ENCODE measurements at places on chromosomes 16 and 17. TPM values are rescaled to one million over a fixed set of nuclear protein-coding genes. Genes with fewer than 3 reads are reported as not detected.

- peak; percentile 41 for DNase-seq
These were observed 30.9 kb downstream of the SOCS1 start for GRCh38 chr16:11224894-11225676.

GRCh38 chr17:39529455-39529854 lies 68.2 kb downstream of the CDK12 start:
- DNase-seq: no peak

GRCh38 chr16:74580833-74581232 lies 26.1 kb downstream of the GLG1 start:
- DNase-seq: no peak

GRCh38 chr16:57801809-57802340 lies 416 bp downstream of the KIFC3 start:
- no peak for DNase-seq

DNA sequence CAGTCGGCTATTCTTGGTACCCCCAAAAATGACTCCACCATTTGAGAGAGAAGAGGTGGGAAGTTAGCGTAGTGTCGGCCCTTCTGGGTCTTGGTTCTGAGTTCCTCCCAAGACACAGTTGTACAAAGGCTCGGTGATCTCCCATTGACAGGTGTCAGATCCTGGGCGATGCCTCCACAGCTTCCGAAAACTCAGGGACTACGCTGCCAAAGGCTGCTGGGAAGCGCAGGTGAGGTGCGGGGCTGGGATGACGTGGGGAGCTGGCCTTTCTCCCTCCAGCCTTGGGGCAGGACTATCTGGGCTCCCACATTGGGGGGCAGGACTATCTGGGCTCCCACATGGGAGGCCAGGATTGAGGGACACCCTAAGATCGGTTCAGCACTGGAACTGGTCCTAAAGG lies 10.4 kb downstream of the CCNF start:
- DNase-seq: no peak

DNA sequence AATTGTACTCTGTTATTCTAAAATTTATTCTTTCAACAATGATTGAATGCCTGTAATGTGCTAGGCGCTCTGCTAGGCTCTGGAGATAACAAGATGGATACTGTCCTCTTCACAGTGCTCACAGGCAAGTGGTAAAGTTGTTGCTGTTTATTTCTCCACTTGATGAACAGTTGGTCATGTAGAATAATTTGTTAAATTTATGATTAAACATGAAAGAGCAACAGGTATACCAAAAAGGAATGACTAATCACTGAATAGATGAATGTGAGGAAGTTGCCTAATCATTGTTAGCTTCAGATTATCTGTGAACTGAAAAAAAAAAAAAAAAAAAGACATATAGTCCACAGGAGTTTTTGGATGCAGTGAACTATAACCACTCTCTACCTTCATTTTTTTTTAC lies 62.3 kb downstream of the NFATC3 start:
- DNase-seq: no peak

GRCh38 chr16:4016658-4017057 lies 99.6 kb downstream of the ADCY9 start:
- no peak for DNase-seq

DNA sequence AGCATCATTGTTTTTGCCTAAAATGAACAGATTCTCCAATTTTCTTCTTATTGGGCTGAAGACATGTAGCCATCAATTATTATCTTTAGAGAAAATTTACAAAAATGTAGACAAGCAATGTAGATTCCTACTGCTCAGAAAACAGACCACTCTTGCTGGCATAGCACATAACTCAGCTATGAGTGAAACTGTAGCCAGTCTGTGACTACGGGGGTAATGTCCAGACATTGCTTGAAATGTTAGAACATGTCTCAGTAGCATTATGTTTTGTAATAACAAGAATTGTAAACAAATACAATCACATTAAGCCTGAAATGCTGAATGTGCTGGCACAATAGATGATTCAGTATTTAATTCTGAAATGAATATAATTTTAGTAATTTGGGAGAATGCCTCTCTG lies 265.7 kb upstream of the KCNJ16 start:
- DNase-seq: no peak

GRCh38 chr16:11783319-11784037 lies 13.6 kb downstream of the ZC3H7A start:
- DNase-seq: no peak

DNA sequence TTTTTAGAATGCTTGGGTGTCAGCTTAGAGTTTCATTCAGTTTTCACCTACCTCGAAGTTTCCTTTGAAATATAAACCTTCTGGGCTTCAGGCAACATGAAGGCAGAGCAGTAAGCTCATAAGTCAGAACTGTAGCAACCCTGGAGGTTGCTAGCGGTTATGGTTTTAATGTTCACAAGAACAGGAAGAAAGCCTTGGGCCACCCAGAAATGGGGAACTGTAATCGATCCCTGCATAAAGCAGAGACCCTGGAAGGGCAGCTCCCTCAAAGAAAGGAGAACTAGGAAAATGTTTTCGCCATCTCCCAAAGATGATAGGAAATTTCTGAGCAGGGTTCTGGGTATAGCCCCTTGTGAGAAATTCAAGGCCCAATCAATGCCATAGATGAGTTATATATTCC lies 47.8 kb upstream of the RASL10B start:
- no peak for DNase-seq

DNA sequence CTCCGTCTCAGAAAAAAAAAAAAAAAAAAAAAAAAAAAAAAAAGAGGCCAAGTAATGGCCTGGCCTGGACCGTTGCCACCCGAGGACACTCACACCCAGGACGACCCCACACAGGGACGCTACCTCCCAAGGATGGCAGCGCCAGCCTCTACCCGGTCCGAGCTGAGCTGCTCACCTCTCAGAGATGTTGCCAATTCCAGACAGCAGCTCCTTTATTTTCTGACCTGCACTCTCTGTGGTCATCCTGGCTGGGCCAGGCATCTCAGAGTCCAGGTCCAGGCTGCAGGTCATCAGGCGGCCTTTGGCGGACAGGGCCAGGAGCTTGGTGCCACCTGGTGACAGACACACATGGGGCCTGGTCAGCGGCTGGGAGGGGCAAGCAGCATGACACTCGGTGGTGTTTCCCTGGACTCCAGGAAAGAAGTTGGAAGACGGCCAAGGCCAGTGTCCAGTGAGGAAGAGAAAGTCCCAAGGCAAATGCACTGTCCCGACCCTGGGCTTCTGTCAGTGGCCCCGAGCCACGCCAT lies 3.1 kb downstream of the FAAP100 start:
- no peak for DNase-seq

GRCh38 chr17:76585033-76585648 lies 519 bp downstream of the ST6GALNAC2 start:
- no peak for DNase-seq

IGF2BP1 gene
- total RNA-seq: not detected

GPR139 gene
- not detected for total RNA-seq

TMEM235 gene
- not detected for total RNA-seq

PNMT gene
- total RNA-seq: 3.8 TPM

NTN1 gene
- total RNA-seq: 5.6 TPM

C17orf58 gene
- total RNA-seq: 20.3 TPM

ASGR1 gene
- total RNA-seq: 1.8 TPM
